ENCODE measurements at places on chromosomes 5 and 9.

GRCh38 chr9:112315331-112316257, 17.8 kb downstream of the PTBP3 start:
- no peak for DNase-seq

DNA sequence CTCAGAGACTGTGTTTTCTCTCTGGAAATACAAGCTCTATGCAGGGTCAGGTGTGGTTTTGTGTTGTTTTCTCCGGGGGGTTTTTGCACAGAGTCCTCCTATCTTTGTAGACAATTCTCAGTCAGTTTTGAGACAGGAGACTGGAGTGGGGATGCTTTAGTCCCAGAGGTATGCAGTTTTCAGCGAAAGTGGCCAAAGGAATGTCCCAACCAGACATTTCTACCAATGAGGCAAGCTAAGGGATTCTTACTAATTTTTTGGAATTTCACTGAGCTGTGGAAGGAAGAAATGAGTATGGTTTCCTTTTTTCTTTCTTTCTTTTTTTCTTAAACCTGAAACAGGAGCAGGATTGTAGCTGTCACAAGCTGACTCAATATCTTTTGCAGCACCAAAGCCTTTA, 35.3 kb upstream of the PLPP1 start:
- no peak for DNase-seq

DNA sequence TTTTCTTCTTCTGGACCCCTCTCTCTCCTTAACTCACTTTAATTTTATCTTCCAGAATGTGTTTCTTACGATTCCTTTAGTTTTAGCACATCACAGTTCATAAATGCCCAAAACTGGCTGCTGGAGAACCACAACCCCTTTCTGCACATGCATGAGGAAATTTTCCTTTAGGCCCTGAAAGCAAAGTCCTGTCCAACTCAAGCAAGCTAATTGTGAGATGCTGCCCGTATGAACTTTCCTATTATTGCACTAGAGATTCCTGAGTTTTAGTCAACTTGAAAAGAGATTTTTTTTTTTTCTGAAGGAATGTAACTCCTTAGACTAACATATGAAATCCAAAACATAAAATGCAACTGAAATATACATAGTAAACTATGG, 52.1 kb upstream of the DAB2 start:
- no peak for DNase-seq

GRCh38 chr9:70488098-70488792, 73.8 kb upstream of the KLF9 start:
- no peak for DNase-seq

DNA sequence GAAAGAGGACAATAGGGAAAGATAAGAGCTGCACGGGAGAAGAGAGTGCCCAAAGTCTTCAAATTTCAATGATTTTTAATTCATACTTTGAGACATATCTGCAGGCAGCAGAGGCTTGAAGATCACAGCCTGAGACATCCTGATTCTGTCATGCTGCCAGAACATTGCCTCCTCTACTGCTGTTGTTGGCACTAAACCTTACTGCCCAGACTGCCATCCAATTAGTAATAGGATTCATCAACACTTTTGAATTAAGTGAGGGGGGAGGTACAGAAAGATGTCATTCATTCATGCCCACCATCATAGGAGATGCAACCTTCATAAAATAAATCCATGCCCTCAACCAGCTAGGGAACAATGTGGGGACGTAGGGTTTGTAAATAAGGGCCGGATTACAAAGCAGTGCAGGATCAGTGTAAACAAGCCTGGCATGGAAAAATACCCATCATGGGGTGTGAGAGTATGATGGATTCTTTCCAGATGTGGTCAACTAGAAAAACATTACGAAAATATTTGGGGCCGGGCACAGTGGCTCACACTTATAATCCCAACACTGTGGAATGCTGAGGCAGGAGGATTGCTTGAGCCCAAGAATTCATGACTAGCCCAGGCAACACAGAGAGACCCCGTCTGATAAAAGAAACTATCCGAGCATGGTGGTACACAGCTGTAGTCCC, 122.1 kb upstream of the DAPK1 start:
- no peak for DNase-seq

- DNase-seq, result no peak
Measured at GRCh38 chr5:131751506-131751905, 45.3 kb downstream of the FNIP1 start.
